IPS DF 19.7 (cell line): ENCODE measurements at places on chromosomes 2 and 18.

DNA sequence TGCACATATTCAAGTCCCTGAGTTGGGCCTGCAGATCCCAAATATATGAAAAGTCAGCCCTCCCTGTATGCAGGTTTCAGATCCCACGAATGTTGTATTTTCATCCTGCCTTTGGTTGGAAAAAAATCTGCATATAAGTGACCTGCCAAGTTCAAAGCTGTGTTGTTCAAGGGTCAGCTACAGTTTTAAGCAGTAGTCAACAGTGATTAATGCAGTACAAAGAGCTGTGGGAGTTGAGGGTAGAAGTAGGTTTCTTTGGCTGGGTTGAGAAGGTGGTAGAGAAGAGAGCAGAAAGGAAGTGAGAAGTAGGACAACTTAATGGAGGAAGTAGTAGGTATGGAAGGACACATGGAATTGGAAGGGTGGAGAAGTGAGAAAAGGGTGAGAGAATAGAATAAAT lies 127.9 kb downstream of the ANKRD44 start:
- no peak for DNase-seq

DNA sequence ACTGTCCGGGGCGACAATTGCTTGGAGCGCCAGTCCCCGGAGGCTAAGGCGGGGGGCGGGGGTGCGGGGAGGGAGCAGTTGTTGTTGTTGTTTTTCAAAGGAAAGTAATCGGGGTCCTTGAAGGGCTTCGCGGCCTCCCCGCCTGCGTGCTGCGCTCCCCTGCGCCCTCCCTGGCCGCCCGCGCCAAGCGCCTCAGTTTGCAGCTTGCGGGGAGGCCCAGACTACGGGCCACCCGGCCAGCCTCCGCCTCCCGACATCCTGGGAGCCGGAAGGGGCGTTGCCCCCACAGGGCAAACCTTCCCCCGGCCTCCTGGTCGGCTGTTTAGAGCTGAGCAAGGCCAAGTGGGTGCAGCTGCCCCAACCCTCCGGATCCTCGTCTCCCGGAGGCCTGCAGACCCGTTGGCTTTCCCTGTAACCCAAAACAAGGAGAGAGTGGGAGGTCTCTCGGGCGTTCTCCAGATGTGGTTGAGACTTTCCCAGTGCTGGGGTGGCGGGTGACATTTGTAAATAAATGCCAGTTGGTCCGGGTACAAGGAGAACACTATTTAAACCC lies 3.7 kb upstream of the SIX3 start:
- DNase-seq = no peak

GRCh38 chr18:56747857-56748256 lies 96.7 kb downstream of the WDR7 start:
- no peak for DNase-seq

GRCh38 chr18:75116809-75117208 lies 92.1 kb downstream of the PTGR3 start:
- DNase-seq = no peak

- DNase-seq = no peak
These were observed 59.4 kb upstream of the TMEM17 start for GRCh38 chr2:62565309-62565908.

- DNase-seq = no peak
These were observed 54.5 kb downstream of the PLEKHM3 start for GRCh38 chr2:207970826-207971180.
